ENCODE measurements at places on chromosomes 3 and 15.

DNA sequence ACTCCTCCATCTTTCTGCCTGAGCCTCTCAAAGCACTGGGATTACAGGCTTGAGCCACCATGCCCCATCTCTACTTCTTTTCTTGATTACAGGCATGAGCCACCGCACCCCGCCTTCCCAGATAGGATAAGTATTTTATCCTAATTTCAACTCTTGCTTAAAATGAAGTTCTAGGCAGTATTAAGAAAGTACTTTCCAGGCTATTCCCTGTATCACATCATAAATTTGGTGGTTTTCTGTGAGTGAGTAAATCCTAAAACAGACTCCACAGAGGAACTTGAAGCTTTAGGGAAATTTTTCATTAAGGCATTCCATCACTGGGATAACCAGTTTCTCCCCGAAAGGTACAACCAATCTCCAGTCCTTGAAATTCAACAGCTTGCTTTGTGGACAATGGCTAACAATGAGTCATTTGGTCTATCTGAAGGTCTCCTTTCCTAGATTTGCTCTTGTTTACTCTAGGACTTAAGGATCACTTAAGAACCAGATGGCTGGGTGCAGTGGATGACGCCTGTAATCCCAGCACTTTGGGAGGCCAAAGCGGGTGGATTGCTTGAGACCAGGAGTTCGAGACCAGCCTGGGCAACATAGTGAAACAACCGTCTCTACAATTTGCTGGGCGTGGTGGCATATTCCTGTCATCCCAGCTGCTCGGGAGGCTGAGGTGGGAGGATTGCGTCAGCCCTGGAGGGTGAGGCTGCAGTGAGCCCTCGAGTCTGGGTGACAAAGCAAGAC lies 49.7 kb upstream of the SKIL start:
- DNase-seq, result no peak

DNA sequence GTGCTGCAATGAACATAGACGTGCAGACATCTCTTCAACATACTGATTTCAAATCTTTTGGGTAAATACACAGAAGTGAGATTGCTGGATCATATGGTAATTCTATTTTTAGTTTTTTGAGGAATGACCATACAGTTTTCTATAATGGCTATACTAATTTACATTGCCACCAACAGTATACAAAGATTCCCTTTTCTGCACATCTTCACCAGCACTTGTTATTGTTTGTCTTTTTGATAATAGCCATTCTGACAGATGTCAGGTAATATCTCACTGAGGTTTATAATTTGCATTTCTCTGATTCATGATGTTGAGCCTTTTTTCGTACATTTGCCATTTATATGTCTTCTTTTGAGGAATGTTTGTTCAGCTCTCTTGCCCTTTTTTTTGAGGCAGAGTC lies 30.5 kb downstream of the TOPAZ1 start:
- DNase-seq, result no peak

GRCh38 chr3:85801955-85802354 lies 843.2 kb downstream of the CADM2 start:
- DNase-seq, result no peak

DNA sequence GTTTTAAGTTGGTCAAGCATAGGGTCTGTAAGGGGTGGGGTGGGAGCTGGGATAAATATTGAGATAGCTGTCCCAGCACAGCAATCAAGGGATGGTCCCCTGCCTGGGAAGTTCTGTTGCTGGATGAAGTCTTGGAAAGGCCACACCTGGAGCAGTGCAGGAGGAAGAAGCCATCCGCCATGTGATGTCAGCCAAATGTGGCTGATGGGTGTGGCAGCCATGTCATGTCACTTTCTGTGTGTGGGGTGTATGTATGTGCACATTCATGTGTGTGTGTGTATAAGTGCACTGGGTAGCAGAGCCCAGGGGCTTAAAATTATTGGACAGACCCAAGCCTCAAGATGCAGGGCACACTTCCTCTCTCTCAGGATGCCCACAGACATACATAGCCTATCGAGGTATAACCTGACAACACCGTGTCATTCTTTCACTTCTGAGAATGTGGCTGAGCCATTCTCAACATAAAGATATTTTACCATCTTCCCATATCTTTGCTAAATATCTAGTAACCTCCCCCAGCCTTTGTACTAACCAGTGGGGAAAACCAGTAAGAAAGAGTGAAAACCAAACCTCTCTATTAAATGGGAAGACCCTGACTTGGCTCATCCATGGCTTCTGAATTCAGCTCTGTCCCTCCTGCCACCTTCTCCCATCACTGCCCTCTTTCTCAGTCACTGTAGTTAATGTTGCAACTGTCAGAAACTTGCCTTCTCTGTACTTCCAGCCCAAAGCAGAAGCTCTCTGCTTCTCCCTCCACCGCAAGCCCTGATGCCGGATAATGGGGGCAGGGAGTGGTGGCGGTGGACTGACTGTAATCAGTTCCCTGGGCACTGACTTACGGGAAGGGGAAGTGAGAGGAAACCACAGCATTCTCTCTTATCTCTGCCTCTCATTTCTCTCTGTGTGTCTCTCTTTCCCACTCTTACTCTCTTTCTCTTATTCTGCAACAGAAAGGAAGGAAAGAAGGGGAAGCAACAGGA lies 11.2 kb downstream of the TNFSF10 start:
- no peak for DNase-seq

DNA sequence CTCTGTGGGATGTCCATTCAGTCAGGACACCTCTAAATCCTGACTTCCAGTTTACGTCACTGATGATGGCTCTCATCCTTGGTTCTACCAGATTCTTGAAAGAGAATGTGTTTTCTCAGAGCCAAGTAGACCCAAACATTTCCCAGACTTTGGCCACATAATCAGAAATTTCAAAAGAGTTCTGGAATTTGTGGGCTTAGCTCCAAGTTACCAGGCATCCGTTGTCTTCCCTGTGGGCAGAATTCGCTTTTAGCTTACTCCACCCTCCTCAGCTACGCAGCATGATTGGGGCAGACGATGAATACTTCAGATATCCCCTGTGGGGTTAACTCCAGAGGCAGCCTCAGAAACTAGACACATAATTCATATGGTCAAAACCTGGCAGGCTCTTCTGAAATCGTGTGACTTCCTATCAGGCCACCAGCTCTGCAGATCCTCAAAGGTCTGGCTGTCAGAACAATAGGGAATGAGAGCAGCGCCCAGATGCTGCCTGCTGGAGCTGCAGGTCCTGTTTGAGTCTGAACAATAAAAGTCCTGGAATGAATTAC lies 30.6 kb downstream of the CRTC3 start:
- DNase-seq, result no peak

DNA sequence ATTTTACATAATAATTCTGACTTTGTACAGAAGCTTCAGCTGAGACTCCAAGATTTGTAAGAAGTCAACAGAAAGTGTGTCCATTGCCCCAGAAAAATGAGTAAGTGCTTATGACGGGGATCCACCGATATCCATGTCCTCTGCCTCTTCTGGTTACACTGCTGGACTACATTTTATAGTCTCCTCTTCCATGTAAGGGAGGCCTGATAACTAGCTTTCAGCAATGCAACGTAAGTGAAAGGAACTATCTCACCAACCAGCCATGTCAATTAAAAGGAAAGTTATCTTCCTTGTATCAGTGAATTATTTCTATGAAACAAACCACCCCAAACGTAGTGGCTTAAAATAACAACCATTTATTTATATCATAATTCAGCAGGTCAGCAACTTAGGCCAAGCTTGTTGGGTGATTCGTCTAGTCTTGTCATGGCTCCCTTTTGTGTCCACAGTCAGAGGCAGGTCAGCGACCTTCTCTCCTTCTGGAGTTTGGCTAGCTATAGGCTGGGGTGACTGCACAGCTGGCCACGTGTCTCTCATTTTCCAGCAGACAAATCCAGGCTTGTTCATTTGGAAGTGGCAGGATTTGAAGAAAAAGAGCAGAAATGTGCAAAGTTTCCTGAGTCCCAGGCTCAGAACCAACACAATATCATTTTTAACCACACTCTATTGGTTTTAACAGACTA lies 44.9 kb downstream of the TRIM69 start:
- no peak for DNase-seq

GRCh38 chr3:177478170-177478867 lies 281.0 kb upstream of the TBL1XR1 start:
- no peak for DNase-seq

DNA sequence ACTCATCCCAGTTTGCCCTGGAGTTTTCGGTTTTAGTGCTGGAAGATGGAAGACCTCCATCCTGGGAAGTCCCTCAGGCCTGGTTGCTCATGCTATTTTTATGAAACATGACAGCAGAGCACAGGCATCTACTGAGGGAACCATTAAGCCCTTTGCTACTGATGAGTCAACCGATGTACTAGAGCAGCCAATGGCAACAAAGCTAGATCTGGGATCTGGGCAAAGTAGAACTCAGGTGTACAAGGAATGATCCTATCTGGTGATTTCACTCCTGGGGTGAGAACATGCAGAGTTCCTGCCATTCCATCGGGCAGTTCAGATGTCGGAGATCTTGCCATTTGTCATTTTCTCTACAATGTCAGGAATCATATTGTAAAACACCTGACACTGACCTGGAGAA lies 166.2 kb upstream of the NSMCE3 start:
- no peak for DNase-seq

DNA sequence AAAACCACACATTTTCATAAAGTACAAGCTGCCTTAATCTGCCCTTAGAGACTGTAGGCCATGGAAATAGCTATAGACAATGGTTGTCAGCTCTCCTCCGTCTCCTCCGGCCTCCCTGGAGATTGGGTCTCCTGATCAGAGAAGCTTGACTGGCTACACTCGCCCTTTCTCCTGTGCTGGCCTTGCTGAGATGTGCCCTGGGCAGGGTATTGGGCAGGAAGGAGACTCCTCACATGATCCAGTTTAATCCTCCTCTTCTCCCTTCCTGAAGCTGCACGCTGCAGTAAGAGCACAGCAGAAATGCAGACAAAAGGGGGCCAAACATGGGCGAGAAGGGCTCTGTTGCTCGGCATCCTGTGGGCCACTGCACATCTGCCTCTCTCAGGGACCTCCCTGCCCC lies at the start of gene SLC24A5:
Gene SLC24A5, plus strand, starts transcription at position 246 of the 400 bp plus-strand sequence. Its CDS starts 55 bp downstream, at position 301.
- no peak for DNase-seq

GRCh38 chr3:60178931-60179653 lies 1072.2 kb downstream of the FHIT start:
- DNase-seq, result no peak

DNA sequence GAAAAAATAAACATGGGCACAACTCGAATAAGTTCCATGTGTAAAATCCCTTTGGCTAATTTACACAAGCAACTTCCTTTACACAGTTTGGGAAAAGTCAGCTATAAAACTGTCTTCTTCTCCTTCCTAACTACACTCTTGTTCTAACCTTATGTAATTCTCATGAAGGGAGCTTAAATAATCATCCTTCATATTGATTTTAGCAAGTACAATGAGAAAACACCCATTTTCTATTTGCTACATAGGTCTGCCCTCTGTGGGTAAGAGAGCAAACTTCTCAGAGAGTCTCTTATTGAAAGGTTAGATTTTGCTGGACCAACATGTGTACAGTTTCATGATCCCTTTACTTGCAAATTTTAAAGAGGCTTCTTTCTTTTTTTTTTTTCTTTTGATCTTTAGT lies 398.5 kb downstream of the ROBO1 start:
- DNase-seq, result no peak

DNA sequence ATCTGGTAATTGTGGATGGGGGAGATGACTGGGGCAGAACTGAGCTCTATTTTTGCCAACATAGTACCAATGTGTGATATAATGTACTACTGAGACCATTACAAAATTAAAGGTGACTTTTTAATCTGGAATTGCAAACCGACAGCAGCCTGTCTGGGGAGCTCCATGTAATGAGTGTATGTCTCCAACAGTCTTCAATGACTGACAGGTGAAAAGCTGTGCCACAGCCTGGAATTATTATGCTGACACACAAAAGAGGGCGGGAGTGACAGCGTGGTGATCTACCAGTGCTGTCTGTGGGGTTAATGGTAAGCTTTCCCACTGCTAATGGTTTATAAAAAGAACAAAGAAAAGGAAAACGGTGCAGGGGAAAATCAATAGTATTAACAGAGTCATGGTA lies 143.4 kb downstream of the CLSTN2 start:
- no peak for DNase-seq

DNA sequence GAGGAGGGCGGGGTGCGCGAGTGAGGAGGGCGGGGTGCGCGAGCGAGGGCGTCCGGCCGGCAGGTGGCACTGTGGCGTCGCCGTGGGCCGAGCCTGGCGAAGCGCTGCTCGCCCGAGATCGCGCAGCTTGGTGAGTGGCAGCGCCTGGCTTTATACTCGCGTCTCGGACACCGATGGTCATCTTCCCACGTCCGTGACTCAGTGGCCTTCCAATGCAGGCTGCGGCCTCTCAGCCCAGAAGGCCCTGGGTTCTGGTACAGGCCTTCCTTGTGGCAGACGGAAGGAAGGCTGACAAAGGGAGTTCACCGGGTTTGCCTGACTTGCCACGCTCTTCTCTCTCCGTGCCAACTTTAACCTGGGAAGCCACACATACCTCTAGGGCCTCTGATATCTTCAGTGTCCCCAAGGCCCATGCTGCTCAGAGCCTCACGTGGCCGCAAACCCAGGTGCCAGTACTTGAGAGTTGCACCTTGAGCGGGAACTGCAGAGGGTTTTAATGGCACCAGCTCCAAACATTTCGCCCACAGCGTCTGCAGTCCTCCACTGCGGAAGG lies 195.3 kb upstream of the LYSMD4 start:
- DNase-seq, result peak; percentile 84

DNA sequence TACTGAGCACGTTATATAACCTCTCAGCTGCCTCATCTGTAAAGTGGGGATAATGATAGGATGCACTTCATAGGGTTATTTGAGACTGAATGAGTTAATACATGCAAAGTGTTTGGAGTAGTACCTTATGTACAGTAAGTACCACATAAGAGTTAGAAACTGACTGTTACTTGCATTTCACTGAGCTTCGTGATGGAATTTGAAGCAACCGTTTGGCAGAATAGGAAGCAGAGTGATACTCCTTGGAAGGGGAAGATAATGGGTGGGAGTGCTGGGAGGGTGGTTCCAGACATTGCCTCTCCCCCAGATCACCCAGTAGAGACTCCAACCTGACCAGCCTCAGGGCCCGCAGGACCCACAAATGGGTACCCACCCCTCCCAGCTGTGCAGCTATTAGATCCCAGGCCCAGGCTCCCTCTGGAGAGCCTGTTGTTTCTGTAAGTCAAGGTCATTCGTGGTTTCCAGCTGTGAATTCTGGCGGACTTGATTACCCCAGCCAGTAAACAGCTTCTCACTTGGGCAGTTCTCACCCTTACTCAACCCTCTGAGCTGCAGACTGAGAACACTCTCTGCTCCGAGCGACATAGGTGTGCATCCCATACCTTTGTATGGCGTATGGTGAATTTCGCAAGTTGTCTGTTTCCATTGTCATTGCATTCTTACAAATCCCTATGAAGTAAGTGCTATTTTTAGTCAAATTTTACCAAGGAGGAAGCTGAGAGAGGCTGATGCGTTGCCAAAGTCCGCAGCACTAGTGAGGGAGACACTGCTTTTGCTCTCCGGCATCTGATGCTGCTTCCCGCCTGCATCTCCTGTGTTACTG lies 11.1 kb downstream of the ALPK3 start:
- no peak for DNase-seq

- DNase-seq, result no peak
These were observed 13.1 kb downstream of the TPRA1 start for GRCh38 chr3:127577448-127577847.

GRCh38 chr3:81726132-81726531 lies 35.3 kb downstream of the GBE1 start:
- DNase-seq, result no peak

GRCh38 chr3:98291332-98291957 lies 9.1 kb downstream of the OR5H2 start:
- DNase-seq, result no peak

- DNase-seq, result no peak
These were observed 268.7 kb upstream of the THRB start for GRCh38 chr3:24763393-24763792.
